ENCODE measurements at places on chromosomes 7 and 10.

- no peak for DNase-seq
Observed at GRCh38 chr7:157234271-157234670, 95.5 kb downstream of the UBE3C start.

- DNase-seq, result no peak
Observed at GRCh38 chr7:68684996-68685395, 913.3 kb upstream of the AUTS2 start.

- DNase-seq, result no peak
Observed at GRCh38 chr10:24202181-24202570, 6.8 kb upstream of the KIAA1217 start.

GRCh38 chr10:102782673-102783551, 39.2 kb downstream of the WBP1L start:
- no peak for DNase-seq

DNA sequence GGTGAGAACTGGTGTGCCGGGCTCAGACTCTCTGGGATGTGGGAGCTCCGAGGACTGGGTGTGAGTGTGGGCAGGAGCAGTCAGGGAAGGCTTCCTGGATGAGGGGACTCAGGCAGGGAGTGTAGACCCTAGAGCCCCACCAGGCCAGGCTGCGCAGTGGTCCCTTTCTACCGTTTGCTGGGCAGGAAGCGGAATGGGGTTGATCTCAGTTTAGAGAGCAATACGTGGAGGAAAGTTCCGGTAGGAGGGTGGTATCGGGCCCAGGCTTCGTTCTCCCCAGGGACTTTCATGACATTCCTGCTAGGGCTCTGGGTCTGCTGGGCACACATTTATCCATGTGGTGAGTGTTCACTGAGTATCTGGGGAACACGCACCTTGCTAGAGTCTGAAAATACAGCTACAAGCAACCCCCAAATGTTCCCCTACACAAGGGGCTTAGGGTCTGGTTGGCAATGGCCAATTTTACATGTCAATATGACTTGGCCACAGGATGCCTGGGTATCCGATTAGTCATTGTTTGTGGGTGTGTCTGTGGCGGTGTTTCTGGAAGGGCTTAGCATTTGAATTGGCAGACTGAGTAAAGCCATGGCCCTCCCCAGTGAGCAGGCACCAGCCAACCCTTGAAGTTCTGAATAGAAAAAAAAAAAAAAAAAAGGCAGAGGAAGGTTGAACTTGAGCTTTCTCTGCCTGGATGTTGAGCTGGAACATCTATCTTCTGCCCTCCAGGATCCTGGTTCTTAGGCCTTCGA, 20.8 kb downstream of the GHRHR start:
- DNase-seq, result no peak

- no peak for DNase-seq
Observed at GRCh38 chr7:29748286-29749099, 57.8 kb upstream of the WIPF3 start.

DNA sequence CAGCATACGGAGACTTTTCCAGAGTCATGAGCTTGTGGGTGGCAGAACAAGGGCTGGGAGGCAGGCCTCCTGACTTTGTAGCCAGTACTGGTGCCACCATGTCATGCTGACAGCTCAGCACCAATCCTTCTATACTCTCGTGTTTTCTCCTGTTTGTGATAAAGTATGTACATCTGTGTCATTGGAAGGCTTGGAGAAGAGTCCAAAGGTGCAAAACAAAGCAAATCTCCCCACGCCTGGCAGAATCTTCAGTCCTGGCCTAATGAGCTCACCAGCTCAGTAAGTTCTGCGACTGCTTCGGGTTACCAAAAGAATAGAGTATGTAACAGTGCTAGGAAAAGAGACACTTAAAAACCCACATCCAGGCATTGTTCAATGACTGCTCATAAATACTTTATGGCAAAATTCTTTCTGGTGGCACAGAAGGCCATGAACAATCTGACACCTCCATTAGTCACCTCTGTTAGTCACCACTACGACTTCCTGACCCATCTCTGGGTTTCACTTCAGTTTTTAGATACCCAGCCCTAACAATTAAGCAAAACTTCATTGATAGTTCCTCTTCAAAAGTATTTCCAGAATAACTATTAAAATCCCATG, 24.5 kb downstream of the STEAP1 start:
- DNase-seq, result no peak

DNA sequence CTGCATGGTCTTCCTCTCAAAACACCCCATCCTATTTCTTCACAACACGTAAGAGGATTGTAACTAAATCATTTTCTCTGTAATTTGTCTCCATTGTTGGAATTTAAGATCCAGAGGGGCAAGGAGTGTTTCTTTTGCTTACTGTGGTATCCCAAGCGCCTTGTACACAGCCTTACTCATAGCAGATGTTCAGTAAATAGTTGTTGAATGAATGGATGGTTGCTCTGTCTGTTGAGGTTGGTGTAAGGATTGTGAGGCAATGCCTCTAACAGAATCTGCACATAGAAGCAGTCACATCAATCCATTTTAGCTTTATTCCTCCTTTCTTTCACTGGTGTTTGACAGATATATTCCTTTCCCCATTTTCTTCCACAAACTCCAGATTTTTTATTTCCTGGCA, 90.1 kb downstream of the ZNF365 start:
- no peak for DNase-seq

- DNase-seq, result no peak
Observed at GRCh38 chr10:132511121-132512051, 26.2 kb upstream of the INPP5A start.

DNA sequence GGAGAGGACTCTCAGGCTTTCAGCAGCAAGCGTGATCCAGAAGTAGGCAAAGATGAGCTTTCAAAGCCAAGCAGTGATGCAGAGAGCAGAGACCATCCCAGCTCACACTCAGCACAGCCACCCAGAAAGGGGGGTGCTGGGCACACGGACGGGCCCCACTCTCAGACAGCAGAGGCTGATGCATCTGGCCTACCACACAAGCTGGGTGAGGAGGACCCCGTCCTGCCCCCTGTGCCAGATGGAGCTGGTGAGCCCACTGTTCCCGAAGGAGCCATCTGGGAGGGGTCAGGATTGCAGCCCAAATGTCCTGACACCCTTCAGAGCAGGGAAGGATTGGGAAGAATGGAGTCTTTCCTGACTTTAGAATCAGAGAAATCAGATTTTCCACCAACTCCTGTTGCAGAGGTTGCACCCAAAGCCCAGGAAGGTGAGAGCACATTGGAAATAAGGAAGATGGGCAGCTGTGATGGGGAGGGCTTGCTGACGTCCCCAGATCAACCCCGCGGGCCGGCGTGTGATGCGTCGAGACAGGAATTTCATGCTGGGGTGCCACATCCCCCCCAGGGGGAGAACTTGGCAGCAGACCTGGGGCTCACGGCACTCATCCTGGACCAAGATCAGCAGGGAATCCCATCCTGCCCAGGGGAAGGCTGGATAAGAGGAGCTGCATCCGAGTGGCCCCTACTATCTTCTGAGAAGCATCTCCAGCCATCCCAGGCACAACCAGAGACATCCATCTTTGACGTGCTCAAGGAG, 95.5 kb downstream of the TACC2 start:
- no peak for DNase-seq

GRCh38 chr7:157482025-157482424, 145.2 kb downstream of the DNAJB6 start:
- DNase-seq, result no peak

GRCh38 chr10:71770789-71771188, 2.5 kb downstream of the VSIR start:
- DNase-seq, result no peak

DNA sequence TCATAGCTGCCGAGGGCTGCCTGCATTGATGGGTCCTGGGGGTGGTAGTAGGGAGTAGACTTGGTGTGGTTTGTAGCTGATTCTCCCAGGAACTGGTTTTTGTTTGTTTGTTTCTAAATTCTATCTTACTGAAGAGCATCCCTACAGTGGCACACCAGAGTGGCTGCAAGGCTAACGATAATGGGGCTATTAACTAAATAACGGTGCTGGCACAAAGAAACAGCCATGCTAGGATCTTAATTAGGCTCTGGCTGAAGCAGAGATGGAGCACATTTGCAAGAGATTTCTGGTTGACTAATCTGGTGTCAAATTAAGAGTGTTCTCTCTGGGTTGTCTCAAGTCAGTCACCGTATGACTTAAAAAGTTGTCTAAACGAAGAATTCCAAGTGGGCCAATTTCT, 590.0 kb downstream of the NRG3 start:
- DNase-seq, result no peak

DNA sequence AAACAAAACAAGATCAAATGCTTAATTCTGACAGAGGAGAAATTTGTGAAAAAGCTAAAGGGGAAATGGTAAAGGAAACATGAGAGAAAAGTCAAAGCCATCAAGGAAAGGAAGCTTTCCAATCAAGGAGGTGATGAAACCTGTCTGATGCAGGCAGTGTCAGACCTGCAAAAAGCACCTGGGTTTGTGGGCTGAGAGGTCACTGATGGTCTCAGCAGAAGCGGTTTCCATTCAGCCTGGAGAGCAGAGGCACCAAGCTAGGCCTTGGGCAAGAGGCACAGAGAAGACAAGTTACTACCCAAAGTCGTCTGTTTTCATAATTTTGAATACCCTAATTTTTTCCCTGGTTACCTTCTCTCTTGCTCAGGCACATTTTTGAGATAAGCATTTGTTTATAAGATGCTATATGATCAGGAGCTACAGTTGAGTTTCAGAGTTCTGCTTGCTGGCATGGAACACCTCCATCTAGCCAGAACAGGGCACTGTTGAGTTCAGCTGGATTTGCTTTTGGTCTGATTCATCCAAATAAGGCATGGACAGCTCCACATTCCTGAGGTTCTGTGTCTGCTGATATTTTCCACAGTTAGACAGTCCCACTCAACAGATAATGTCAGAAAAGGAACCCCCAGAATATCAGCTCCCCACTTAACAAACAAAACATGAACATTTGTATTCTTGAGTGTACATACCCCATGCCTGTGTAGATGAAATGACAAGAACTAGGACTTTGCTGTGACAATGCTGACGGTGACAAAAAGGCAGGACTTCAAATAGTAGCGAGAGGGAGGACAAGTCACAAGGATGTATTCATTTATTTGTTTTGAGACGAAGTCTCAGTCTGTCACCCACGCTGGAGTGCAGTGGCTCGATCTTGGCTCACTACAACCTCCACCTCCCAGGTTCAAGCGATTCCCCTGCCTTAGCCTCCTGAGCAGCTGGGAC, 4.9 kb upstream of the PPIA start:
- no peak for DNase-seq

GRCh38 chr7:22860784-22861482, 38.3 kb upstream of the TOMM7 start:
- DNase-seq, result no peak

DNA sequence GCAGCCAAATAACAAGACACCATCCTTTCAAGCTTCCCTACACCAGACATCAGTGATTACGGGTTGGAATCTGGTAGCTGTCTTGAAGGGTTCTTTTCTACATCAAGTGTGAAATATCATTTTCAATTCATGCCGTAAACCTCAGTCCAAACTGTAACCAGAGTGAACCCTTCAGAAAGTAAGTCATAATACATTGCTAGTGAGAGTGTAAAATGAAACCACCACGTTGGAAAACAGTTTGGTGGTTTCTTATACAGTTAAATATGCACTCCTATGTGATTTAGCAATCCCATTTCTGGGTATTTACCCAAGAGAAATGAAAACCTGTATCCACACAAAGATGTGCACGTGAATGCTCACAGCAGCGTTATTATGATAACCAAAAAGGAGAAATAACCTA, 25.6 kb upstream of the ZC3HAV1L start:
- no peak for DNase-seq

- no peak for DNase-seq
Observed at GRCh38 chr7:42939457-42940240, 7.5 kb downstream of the MRPL32 start.

GRCh38 chr7:148485618-148486017, 104.9 kb upstream of the C7orf33 start:
- DNase-seq, result no peak

GRCh38 chr10:68165643-68166042, 56.4 kb downstream of the MYPN start:
- no peak for DNase-seq

GRCh38 chr7:116218747-116219146, 8.4 kb downstream of the TES start:
- DNase-seq, result no peak

- no peak for DNase-seq
Observed at GRCh38 chr7:127413326-127413725, 20.8 kb upstream of the ZNF800 start.

- no peak for DNase-seq
Observed at GRCh38 chr7:105304040-105304895, 84.5 kb downstream of the SRPK2 start.

DNA sequence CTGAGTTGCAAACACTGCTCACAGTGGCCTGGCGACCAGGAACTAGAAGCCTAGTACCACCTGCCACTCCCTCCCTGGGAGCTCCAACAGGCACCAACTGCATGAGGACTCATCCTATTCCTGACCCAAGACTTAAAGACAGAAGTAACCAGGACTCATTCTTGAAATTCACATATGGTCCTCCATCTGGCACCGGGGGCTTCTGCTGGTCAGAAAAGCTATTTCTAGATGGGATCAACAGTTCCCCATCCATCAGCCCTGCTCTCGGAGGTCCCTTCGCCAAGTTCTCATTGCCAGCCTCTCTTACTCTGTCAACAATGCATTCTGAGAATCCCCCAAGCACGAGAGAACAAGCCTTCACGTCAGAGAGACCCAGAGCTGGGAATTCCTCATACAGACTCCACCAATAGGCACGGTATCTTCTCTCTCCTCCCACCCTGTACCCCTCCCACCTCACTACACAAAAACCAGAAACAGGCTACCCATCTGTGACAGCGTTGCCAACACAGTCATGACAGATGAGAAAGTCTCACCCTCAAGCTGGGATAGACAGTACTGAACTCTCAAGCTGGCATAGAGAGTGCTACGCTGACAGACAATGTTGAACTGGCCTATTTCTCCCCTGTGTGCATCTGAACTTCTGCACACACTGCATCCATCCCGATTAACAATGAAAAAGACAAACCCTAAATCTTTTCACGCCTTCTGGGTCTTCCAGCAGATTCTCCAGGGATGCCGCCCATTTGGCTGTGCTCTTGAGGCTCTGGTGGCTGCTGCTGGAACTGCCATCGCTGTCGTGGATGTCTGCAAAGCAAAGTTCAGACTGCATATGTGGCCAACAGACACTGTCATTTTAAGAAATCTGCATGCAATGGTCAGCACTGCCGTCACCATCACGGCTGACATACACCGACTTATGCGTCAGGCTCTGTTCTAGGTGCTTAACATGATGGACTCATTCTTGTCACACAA, 15.6 kb downstream of the RGS10 start:
- DNase-seq, result no peak

GRCh38 chr7:150715293-150715692, 1.1 kb upstream of the GIMAP1 start:
- DNase-seq, result no peak

- no peak for DNase-seq
Observed at GRCh38 chr7:133641436-133641835, 388.6 kb downstream of the EXOC4 start.

- DNase-seq, result no peak
Observed at GRCh38 chr7:48090095-48090805, 1.2 kb downstream of the UPP1 start.

- DNase-seq, result no peak
Observed at GRCh38 chr10:88259381-88259780, 323.7 kb downstream of the RNLS start.

GRCh38 chr7:120852700-120853099, 5.2 kb downstream of the TSPAN12 start:
- no peak for DNase-seq

Data from esophagus squamous epithelium (tissue), 5 donors.